ENCODE measurements at places on chromosomes 3 and 15. TPM values are rescaled to one million over a fixed set of nuclear protein-coding genes. Genes with fewer than 3 reads are reported as not detected.

- peaks cover 6% of the 10 kb centered on the region for H3K4me1 ChIP-seq
- H3K36me3 ChIP-seq, result no peaks in the 10 kb centered on the region
- DNase-seq, result peak; percentile 62
- H3K27me3 ChIP-seq, result no peaks in the 10 kb centered on the region
- peak overlapping the region; percentile 61 for H3K27ac ChIP-seq
Observed at GRCh38 chr3:128969993-128970739, 23.7 kb downstream of the CFAP92 start.

GRCh38 chr3:48852151-48852550 lies 4.5 kb upstream of the PRKAR2A start:
- H3K27ac ChIP-seq, result no peak overlapping the region
- H3K4me3 ChIP-seq, result no peak overlapping the region
- no peaks in the 10 kb centered on the region for H3K27me3 ChIP-seq

DNA sequence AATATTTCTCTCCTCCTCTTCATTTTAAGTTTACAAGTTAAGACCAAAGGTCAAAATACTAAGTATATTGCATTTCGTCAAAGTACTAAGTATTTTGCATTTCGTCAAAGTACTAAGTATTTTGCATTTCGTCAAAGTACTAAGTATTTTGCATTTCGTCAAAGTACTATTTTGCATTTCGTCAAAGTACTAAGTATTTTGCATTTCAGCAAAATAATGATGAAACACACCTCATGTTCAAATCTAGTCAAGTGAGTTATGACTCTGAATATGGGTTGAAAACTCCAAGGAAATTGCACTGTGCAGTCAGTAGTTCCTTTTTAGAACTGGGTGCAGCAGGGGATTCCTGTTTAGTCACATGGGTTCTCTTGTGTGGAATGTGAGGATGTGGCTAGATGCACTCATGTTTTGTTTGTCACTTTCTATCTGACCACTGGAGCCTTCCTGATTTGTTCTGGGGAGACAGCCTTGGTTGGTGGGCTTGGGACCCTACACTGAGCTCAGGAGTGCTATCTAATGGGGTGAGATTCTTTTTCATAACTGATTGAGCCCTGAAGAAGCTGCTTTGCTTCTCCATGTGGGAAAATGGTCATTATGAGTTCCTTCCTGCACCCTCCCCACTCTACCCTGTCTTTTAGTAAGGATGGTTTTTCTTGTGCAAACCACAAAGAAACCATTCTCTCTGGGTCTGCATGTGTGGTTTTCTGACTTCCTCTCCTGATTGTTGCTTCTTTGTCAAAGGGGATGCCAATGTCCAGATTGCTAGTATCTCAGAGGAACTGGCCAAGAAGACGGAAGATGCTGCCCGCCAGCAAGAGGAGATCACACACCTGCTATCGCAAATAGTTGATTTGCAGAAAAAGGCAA lies 73.4 kb downstream of the CCK start:
- no peak overlapping the region for H3K27ac ChIP-seq
- no peak overlapping the region for H3K4me3 ChIP-seq
- H3K27me3 ChIP-seq, result no peaks in the 10 kb centered on the region
- DNase-seq, result no peak

DNA sequence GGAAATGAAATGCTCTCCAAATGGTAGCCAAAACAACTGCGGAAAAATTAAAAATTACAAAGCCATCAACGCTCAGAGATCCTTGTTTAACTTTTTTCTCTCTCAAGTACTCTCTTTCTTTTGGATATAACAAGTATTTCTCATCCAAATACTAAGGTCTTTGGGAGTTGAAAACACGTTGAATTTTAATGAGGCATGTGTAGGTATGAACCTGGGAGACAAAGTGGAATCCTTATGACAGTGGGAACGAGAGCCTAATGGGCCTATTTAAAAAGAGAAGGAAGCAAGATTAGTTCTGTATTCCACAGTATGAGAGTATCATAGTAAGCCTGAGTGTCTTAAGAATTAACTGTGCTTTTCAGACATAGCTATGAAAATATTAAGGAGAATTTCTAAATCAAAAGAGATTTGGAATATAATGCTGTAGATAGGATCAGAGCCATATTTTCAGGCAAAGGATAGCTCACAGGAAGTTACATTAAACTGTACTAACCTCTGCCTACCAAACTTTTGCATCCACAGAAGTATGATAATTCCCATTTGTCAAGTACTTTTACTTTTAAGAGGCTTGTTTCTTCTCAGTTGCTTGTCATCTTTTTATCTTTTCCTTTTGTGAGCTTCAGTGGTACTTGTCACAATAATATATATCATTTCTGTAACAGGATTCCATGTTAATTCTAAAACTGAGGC lies 759 bp downstream of the CD96 start:
- H3K27me3 ChIP-seq, result no peaks in the 10 kb centered on the region
- no peak overlapping the region for H3K4me3 ChIP-seq
- peaks cover 41% of the 10 kb centered on the region for H3K4me1 ChIP-seq
- no peak for DNase-seq

- no peaks in the 10 kb centered on the region for H3K4me1 ChIP-seq
- H3K27me3 ChIP-seq, result peaks cover 3% of the 10 kb centered on the region
- no peak overlapping the region for H3K4me3 ChIP-seq
- no peak overlapping the region for H3K27ac ChIP-seq
Observed at GRCh38 chr3:113270068-113270467, 58.7 kb downstream of the BOC start.

GRCh38 chr3:84904816-84905555 lies 53.8 kb upstream of the CADM2 start:
- no peaks in the 10 kb centered on the region for H3K4me1 ChIP-seq
- no peak overlapping the region for H3K4me3 ChIP-seq
- H3K27ac ChIP-seq, result no peak overlapping the region
- DNase-seq, result no peak

DNA sequence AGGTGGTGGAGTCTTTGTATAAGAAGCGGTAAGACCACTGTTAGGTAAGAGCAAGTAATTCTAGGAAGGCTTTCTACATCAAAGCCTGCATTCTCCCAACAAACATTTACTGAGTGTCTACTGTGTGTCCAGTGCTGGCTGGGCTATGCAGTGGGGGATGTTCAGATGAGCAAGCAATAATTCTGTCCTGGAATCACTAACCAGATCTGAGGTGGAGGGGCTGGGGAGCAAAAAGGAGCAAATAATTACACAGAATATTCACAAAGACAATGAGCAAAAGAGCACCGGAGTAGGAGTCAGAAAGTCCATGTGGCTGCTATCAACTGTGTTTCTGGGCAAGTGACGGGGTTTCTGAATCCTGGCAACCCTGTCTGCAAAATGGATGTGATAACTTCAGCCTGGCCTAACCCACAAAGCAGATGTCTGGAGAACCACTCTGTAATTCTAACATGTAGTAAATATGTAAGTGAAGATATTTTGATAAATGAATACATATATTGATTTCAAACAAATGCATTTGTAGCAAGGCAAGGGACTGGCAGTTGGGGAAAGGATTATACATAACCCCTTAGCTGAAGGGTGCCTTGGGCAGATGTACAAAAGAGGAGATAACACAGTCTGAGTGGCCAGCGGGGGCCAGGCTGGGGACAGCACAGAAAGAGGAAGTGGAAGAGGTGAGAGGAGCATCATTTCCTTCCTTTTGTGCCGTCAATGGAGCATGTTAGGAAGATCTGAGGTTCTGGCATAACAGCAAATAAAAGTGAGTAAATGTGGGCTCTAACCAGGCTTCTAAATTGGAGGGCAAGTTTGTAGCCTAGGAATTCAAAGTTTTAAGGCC lies 28.8 kb downstream of the CYP8B1 start:
- no peak overlapping the region for H3K4me3 ChIP-seq
- peak; percentile 5 for DNase-seq
- H3K36me3 ChIP-seq, result no peaks in the 10 kb centered on the region
- H3K4me1 ChIP-seq, result peaks cover 13% of the 10 kb centered on the region

DNA sequence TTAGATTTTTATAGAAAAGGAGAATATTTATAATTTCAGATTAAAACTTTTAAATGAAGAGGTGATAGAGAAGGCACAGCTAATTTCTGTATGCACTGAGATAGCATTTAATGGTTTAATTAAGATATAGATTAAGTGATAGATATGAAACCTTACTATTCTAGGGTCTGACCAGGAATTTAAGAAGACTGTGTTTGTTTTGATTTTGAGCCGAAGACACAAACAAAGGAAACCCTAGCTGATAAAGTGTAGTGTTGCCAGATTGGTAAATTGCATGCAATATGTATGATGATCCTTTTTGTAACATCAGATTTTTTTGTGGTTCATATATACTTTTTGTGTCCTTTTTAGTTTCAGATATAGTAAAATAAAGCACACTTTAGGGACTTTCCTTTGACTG lies 141.8 kb downstream of the ZPLD1 start:
- H3K4me1 ChIP-seq, result no peaks in the 10 kb centered on the region
- no peak overlapping the region for H3K27ac ChIP-seq
- H3K36me3 ChIP-seq, result no peaks in the 10 kb centered on the region
- H3K27me3 ChIP-seq, result peaks cover 10% of the 10 kb centered on the region
- DNase-seq, result no peak
- no peak overlapping the region for H3K4me3 ChIP-seq

Gene GUCA1C
- not detected for total RNA-seq

Gene CSPG5
- total RNA-seq, result 0.33 TPM

Gene SLC22A13
- total RNA-seq, result 1.0 TPM

Gene KLHL25
- total RNA-seq, result 7.5 TPM

Gene MASP1
- total RNA-seq, result not detected

Gene NAA50
- 57.9 TPM for total RNA-seq

Gene ITIH1
- total RNA-seq, result not detected

Gene TEX55
- total RNA-seq, result not detected

Gene GASK1A
- total RNA-seq, result not detected
